ENCODE measurements at places on chromosomes 3 and 15.

DNA sequence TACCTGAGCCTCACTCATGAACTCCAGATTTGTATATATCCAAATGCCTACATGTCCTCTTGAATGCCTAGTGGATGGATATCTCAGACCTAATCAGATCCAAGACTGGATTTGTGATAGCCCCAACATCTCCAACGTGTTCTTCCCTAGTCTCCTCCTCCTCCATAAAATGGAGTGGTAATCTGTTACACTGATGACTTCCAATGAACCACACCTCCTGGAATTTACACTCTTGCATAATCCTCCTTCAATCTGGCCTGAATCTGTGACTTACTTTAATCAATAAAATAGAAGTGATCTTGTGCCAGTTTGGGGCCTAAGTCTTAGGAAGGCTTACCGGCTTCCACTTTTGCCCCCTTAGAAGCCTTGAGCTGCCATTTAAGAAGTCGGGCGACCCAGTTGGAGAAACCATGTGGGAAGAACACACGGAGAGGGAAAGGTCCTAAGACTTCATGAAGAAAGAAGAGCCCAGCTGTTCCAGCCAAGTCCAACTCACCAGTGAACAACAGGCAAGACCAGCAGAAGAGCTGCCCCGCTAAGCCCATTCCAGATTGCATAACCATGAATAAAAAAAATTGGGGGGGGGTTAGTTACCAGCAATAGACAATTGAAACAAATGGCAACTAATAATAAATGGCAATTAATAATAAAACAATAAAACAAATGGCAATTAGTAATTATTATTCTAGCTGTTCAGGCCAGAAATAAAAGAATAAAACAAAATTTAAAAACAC, 164.3 kb downstream of the STT3B start:
- DNase-seq = no peak

- no peak for DNase-seq
Observed at GRCh38 chr15:58179206-58179605, 41.0 kb downstream of the AQP9 start.

GRCh38 chr3:72171463-72171881, 386.5 kb upstream of the PROK2 start:
- no peak for DNase-seq

DNA sequence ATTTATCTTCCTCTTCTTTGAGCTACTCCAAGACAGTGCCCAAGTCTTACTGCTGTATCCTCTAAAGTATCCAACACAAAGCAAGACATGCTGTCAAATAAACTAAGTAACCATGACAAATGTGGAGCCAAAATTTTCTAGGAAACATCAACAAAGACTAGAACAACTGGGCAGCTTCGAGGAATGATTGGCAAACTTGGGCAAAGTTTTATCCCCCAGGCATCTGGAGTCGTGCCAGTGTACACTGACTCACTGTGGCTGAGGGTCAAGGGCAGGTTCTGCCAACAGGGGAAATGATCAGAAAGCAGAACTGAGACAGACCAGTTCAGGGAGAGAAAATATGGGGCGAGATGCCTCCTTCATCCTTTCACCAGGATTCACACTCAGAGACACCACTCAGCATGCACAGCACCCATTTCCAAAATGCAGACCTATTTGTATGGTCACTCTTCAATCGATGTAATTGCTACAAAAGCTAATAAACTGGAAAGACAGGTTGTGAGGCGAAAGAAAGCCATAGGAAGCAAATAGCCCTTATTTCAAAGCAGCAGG, 65.8 kb downstream of the MB21D2 start:
- peak; percentile 39 for DNase-seq

- no peak for DNase-seq
Observed at GRCh38 chr15:43941555-43941954, 114.8 kb downstream of the WDR76 start.

- DNase-seq = no peak
Observed at GRCh38 chr3:184465883-184466412, 86.1 kb downstream of the CHRD start.

- no peak for DNase-seq
Observed at GRCh38 chr3:115347737-115348136, 200.6 kb upstream of the ZBTB20 start.

- DNase-seq = no peak
Observed at GRCh38 chr3:156599089-156599874, 44.4 kb upstream of the SSR3 start.

DNA sequence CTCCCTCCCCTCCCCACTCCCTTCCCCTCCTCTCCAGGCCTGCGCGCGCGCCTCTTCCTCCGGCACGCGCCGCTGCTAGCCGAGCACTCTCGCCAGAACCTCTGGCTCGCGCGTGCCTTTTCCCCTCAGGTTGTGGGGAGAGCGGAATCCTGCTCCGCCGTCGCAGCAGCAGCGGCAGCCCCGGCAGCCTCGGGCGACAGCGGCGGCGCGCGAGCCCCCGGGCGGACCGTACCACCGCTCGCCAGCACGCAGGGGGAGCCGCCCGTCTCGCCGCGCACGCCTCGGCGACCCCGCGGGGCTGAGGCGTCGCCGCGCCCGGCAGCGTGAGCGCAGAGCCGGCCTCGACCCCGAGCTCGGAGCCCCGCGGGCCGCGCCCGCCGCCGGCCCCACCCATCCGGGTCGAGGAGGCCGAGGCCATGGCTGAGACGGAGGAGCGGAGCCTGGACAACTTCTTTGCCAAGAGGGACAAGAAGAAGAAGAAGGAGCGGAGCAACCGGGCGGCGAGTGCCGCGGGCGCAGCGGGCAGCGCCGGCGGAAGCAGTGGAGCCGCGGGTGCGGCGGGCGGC, at the start of gene CDV3:
CDV3 (plus strand) TSS at position 58 of the 566 bp plus-strand sequence; CDS start at position 417, 359 bp downstream.
- no peak for DNase-seq

DNA sequence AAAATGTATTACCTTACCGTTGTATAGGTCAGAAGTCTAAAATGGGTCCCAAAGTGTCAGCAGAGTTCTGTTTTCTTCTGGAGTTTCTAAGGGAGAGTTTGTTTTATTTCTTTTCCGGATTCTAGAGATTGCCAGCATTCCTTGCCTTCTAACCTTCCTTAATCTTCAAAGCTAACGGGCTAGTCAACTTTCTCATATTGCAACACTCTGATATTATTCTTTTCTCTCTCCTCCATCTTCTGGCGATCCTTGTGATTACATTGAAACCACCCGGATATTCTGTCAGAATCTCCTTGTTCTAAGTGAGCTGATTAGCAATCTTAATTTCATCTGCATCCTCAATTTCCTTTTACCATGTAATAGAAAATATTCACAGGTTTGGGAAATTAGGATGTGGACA, 36.2 kb upstream of the AADACL2 start:
- no peak for DNase-seq

DNA sequence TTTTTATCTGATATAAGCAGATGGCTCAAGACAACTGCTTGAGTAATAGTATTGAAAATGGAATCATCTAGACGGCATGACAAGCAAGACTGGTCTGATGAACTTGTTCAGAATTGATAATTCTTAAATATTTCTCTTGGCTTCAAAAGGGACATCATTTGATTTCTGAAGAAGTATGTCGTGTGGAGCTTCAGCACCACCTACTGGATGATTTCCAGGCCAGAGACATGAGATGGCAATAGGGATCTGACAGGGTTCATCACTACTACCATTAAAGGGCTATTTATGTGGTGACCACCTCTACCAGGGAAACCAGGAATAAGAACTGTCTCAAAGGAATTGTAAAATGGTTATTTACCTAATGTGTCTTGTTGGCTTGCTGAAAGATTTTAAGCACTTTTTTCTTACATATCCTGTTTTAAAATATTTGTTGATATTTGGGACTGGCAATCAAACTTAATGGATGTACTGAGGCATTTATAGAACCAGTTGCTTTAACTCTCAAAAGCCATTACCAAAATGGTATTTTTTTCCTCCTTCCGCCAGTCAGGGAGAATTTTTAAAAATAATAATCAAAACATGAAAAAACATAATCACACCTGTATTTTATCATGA, 99.5 kb upstream of the FAM98B start:
- peak; percentile 50 for DNase-seq

- no peak for DNase-seq
Observed at GRCh38 chr15:57370929-57371328, 5.4 kb upstream of the CGNL1 start.

DNA sequence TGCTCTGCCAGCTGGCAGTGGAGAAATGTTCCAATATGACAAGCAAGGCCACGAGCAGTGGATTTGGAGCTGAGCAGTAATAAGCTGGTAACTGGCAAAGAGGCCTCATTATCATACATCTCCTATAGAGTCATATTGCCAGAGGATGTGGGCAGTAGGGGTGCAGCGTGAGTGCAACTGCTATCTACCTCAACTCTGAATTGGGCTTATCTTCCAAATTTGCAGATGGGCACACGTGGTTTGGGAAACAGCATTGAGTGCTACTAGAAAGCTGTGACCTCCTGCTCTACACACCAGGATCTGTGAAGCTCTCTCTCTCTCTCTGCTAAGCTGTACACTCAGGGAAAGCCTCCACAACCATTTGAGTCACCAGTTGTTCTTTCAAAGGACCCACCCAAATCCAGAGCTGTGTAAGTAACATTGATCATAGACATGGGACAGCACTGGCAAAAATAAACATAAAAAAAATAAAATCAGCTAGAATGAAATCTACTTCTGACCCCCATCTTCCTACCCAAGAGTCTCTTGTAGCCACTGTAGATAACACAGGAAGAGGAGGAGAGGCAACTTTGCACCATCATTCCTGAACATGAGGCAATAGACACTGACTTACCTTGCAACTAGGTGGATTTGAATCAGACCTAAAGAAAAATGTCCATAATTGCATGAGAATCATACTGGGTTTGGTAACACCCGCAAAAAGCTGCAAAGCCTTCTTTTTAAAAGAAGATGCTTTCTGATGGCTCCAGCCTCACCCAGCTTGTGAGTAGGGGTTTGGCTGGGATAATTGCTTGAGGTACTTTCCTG, 82.9 kb upstream of the THBS1 start:
- DNase-seq = no peak

DNA sequence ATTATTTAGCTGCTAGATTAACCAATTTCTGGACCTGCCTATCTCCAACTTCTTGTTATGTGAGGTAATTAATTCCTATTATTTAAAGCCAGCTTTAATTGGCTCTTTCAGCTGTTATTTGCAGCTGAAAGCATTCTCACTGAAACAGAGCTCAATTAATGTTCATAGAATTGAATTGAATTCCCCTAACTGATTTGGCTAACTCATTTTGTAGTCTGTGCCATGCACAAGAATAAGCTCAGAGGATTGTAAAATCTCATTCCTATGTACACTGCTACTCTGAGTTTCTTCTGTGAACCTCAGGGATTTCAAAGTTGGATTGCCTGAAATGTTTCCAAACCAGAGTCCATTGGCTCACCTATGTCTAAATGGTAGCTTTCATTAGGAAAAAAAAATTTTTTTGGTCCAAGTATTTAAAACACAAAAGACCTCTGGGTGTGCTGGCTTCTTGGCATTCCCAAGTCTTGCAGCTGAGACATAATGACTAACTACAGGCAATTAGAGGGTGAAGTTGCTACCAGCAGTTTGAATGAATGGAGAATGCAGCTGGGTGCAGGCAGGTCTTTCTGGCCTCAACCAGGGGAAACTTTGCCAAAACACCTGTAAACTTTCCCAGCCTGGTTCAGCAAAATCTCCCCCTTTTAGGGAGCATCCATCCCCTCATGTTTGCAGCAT, 134.3 kb downstream of the EDEM1 start:
- no peak for DNase-seq

DNA sequence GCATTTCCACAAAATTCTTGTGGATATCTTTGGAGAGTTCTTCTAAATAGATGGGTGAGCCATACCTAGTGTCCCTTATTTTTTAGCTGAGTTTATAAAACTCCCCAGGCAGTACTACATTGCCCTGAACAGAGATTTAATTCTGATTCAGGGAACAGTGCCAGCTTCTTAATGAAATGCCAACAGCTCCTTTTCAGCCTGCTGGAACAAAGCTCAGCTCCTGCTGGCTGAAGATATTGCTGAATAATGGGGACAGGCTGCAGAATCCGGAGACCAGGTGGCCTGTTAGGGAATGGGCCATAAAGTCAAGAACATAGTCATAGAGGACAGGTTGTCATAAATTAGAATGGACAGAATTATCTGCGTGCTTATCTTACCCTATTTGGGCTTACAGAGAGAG, 8.9 kb downstream of the HGD start:
- no peak for DNase-seq

- peak; percentile 92 for DNase-seq
Observed at GRCh38 chr3:101561630-101562328, at the start of gene TRMT10C. Gene TRMT10C, plus strand, starts transcription at chr3:101561868. Its CDS starts 2,914 bp downstream, at chr3:101564782.

DNA sequence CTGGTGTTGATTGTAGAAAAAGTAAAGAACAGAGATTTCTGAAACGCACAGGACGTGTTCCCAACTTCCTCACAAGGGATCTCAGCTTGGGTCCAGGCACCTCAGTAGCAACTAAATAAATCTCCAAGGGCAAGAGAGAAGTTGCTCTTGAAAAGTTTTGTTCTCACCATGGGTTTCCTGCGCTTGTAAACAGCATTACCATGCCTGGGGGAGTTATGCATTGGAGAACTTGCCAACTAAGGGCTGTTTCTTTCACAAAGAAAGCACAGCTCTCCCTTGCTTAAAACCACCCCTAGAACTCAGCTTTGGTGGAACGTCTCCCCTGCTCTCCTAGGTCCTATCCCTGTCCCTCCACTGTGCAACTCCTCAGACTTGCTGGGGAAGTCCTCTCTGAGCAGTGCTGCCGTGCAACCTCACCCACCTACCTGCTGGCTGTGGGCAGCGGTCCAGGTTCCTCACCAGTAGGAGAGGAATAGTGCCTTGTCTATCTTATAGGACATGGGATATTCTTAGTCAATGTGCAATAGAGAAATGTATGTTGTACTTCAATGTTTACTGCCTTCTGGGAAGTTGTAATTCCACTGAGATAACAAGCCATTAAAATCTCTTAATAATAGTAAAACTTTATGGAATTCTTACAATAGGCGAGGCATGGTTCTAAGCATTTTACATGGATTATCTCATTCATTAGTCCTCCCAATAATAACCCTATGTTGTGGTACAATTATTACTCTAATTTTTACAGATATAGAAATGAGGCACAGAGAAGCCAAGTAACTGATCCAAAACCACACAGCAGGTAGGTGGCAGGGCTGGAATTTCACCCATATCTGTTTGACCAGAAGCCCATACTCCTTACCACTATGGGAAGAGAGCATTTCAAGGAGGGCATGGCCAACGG, 51.5 kb downstream of the UMPS start:
- DNase-seq = no peak

DNA sequence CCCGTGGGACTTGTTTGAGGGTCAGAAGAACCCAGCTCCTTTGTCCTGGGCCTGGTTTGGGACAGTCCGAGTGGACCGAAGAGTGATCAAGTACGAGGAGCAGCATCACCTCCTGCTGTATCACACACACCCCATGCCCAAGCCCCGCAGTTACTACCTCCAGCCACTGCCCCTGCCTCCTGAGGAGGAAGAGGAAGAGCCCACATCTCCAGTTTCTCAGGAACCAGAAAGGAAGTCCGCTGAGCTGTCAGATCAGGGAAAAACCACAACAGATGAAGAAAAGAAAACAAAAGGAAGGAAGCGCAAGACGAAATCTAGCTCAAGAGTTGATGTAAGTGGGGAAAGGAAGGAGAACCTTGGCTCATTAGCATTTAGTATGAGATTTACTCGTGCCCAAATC, 3.3 kb upstream of the P2RY12 start:
- DNase-seq = peak; percentile 31
